ENCODE measurements at places on chromosomes 11 and 22.

GRCh38 chr22:31977141-31977841 lies 33.0 kb downstream of the YWHAH start:
- peak; percentile 32 for DNase-seq

DNA sequence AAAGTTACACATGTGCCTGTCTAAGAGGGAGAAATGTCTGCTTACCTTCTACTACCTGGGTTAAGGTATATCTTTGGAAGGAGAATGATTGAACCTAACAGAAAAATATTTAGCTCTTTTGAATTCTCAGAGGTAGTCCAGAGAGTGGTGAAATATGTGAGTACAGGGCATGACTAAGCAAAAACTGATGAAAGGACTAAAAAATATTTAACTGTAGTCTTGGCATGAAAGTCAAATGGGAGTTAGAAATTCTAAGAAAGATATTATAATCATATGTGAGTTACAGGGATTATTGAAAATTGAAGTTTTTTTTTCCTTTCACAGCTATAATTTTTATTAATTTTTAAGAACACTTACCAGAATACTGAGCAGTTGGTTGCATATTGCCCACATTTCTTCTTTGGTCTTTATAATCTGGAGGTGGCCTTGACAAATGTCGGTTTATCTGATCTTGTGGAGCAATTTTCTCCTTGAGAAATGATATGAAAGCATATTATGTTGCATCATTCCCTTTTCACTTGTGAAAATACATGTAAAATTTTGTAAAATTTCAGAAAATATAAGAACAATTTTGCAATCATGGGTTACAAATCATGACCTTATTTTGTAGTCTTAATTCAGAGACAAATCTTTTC lies 61.4 kb upstream of the MTMR2 start:
- no peak for DNase-seq

- DNase-seq = no peak
Observed at GRCh38 chr22:17921871-17922821, 102.2 kb downstream of the MICAL3 start.

DNA sequence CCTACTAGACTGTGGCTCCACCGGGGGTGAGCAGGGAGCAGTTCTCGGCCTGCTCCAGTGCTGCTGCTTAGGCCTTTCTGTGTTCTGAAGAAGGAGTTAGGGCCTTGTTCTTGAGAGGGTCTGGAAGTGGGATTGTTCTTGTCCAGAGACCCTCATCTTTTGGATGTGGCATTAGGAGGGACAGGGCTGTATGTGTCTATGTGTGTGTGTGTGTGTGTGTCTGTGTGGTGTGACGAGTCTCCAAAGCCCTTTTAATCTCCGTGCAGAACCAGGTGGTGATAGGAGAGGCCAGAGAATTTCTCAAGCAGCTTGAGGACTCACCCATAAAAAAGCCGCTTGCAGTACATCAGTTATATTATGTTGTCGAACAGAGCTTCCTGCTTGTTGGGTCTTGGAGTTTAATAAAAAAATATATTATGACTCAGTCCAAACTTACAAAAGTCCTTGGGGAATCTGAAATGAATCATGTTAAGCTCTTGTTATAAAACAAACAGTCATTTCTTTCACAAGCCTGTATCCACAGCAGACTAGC lies 196.5 kb downstream of the TENM4 start:
- peak; percentile 94 for DNase-seq

DNA sequence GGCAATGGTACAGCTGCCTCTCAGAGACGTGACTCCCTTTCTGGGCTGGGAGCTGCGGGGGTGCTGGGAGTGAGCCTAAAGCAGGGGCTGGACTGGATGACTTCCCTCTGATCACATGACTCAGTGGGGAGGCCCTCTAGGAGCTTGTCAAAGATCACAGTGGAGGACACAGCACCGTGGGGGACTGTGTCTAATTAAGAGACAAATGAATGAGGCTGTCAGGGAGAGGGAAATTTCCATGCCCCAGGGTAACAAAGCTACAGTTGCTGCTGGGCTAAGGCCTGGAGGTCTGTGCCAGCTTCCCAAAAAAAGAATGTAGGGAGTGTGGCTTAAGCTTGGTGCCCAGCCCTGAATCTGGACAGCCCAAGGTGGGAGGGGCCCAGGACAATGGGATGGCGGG lies 262.8 kb upstream of the PLET1 start:
- DNase-seq = no peak

DNA sequence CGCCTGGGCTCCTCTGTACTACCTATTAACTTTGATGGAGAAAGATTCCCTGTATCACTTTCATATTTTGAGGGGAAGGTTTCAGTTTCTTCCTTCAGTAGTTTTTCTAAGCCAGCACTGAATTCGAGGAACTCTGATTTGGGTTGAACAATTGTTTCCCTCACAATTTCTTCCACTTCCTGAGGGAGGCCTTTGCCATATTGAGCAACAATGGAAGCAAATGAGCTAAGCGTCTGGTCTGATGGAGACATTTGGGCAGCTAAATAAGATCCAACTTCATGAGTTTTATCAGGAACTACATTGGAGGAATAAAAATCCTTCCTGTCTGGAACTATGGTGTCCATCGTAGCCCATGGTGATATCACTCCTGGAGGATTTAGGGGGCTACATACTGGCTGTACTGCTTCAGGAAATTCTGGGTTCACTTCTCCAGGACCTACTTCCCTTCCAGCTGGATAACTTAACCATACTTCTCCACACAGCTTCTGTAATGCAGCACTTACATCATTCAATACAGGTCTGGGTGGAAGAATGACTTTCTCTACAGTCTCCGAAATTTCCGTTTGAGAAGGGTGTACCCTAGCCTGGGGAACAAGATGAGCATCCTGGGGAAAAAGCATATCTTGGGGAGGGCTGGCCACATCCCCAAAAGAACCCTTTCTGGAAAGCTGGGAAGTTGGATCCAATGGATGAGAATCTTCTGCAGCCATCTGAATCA lies 38.9 kb upstream of the CCDC89 start:
- no peak for DNase-seq

- no peak for DNase-seq
Observed at GRCh38 chr11:57543593-57543992, 6.2 kb downstream of the SMTNL1 start.

DNA sequence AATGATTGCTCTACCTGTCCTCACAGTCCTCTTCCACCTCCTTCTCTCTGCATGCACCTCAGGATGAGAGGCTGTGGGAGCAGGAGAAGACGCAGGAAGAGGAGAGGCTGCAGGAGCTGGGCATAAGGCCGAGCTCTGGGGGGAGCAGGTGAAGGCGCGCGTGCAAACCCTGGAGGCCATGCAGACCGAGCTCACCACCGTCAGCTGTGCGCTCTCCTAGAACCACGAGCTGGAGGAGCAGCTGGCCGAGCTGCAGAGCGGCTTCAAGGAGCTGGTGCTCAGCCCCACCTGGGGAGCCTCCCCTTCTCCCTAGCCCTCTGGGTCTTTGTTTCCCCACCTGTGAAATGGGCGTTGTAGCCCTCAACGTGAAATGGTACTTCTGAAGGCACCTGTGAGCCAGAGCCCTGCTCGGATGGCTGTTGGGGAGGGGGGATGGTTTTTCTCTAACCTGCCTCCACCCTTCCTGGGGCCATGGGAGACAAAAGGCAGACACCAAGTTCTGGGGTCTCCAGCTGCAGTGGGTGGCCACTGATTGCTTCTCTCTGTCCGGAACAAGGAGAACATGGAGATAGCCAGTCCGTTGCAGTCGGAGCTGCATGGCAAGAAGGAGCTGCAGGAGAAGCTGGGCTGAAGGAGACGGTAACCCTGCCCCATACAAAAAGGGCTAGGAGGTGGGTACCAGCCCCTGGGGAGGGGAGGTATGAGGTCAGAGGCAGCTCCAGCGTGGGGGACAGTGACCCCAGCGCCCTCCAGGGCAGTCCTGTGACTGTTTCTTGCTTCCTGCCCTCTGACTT lies 65.2 kb upstream of the A4GALT start:
- DNase-seq = no peak

- DNase-seq = no peak
Observed at GRCh38 chr11:122882857-122883645, 492 bp downstream of the JHY start.

GRCh38 chr22:21038405-21038804 lies 6.0 kb upstream of the SLC7A4 start:
- DNase-seq = no peak

DNA sequence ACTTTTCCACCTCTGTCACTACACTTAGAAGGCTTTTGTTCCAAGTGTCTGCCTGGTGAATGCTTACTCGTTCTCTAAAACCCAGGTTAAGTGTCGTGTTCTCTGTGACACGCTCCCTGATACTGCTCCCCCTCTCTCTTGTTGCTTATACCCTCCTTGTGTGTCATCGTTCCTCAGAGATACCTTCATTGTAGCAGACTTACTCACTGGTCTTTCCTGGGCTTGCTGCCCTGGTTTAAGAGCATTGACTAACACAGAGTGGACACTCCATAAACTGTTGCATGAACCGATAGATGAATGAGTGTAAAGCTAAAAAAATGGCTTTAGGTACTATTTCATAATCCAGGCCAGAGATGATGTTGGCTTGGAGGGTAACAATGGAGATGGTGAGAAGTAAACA lies 171.3 kb downstream of the GRIK4 start:
- no peak for DNase-seq

DNA sequence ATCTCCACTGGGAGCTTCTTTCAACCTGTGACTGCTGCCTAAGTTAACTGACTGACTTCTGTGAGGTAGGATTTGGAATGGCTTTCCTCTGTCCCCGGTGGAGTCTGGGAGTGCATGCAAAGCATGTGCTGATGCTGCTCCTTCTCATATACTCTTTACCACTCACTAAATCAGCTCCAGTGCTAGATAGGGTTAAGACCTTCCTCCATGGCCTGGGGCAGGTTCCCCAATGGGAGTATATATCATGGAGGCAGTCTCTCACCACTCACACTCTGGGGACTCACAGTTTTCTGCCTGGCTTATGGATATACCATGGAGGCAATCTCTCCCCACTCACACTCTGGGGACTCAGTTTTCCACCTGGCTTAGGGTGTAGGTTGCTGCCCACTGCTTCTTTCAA lies 10.1 kb upstream of the FANCF start:
- DNase-seq = no peak

DNA sequence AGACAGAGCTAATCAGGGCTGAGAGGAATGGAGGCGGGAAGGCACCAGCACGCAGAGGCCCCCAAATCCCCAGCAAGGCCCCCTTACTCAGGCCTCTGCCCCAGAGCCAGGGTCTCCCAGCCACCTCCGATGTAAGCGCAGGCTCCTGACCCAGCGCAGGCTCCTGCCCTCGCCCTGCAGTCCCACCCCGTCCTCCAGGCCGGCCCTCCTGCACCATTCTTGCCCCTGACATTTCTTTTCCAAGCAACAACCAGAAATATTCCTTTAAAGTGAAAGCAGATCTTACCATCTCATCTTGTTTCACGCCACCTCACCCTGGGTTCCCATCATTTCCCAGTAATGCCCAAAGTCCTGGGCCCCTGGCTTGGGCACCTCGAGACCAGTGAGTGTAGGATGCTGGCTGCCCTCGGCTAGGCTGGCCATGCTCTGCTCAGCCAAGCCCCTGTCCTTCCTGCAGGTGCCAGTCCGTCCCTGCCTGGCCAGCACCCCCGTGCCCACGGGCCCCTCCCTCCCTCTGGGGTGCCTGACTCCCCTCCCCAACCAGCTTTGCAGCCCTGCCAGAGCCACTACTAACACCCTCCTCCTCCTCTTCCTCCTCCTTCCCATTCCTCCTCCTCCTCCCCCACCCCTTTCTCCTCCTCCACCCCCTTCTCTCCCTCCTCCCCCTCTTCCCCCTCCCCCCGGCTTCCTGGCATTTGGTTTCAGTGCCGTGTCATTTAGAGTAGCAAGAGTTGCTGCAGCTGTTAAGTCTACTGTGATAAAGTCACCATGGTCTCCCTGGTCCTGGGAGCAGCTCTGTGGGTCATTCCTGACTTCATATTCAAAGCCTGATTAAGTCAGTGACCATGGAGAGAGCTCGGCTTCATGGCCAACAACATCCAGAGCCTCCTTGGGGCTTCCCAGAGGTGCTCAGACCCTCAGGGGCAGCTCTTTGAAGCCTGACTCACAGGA lies 78.7 kb downstream of the PIWIL3 start:
- DNase-seq = no peak

DNA sequence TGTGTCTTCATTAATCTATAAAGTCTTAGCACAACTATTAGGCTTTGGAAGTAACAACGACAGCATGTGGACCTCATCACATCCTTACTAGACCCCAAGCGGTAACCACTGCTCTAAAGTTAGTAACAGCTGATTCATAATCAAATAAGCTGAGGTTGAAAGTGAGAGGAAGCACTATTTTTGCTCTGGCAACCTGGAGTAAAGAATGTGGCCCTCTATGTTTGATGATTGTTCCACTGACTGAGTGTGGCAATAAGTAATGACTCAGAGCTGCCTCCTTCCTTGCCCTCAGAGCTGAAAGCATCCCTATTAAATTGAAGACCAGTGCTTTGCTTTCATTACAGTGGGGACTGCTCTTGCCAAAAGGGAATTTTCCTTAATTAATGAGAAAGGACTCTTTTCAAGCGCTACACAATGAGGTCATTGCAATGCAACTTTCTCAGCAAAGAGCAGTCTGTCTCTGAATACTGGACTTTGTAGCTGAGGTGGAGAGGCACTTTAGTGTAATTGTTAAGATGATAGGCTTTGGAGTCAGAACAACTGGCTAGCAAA lies 906.1 kb upstream of the RAG2 start:
- peak; percentile 76 for DNase-seq

GRCh38 chr11:11581481-11581880 lies 40.3 kb downstream of the GALNT18 start:
- DNase-seq = no peak

- no peak for DNase-seq
Observed at GRCh38 chr22:19128009-19128401, 3.1 kb upstream of the TSSK2 start.

DNA sequence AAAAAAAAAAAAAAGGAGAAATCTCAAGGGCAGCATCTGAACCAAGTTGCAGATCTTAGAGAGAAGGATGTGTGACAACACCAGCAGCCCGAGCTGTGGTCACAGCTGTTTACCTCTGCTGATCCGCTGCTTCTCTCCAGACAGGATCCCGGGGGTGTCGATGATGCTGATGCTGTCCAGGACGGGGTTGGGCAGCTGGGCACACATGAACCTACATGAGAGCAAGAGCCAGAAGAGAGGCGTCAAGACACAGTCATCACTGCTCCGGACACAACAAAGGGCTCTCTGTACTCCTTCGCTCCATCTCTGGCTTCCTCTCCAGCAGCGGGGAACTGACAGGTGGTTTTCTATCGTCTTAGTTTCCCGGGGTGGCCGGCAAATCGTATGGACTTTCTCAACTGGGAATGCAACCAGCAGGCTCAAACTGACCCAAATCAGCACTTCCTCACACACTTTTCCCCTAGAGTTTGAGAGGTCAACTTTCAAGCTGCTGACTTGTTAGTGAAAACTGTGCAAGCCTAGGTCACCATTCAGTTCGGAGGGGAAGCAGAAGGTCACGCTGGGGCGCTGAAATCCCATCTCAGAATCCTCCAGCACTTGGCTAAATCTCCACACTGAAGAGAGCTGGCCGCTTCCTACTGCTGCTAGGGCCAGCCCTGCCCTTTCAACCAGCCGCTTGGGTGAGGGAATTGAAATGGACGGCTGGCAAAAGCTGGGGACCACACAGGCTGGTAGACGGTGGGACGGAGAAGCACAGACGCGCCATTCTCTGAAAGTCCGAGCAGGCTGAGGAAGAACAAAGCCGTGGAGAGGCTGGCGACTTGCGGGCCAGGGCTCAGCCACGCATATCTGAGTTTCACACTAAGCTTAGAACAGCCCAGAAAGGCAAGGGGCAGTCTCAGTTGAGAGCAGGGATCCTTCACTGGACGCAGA lies 3.8 kb downstream of the EHD1 start:
- DNase-seq = no peak

GRCh38 chr11:78419327-78419726 lies 1.7 kb upstream of the GAB2 start:
- peak; percentile 91 for DNase-seq

GRCh38 chr11:121741761-121742361 lies 289.1 kb upstream of the SORL1-AS1 start:
- no peak for DNase-seq
